ENCODE measurements at places on chromosomes 3 and 15. TPM values are rescaled to one million over a fixed set of nuclear protein-coding genes. Genes with fewer than 3 reads are reported as not detected.

DNA sequence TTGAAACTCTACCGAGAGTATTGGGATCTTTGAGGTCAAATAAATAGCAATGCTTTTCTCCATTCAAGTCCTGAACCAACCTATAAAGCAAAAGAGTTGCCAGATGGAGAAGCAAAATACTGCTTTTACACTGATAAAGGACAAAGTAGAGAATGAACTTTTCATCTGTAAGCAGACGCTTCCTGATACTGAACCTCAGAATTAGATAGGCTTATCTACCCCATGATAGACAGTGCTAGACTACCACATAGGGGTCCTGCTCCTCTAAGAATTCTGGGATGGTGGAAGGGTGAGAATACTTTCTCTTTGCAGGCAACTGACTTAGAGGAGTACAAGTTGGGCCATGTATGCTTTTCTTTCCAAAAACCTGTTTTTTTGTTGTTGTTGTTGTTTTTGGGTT lies 9.5 kb downstream of the SAXO2 start:
- no peaks in the 10 kb centered on the region for H3K27me3 ChIP-seq
- H3K36me3 ChIP-seq: no peaks in the 10 kb centered on the region
- no peaks in the 10 kb centered on the region for H3K4me1 ChIP-seq
- no peak overlapping the region for H3K4me3 ChIP-seq
- no peak for DNase-seq

Gene THSD4
- total RNA-seq: 151 TPM

DNA sequence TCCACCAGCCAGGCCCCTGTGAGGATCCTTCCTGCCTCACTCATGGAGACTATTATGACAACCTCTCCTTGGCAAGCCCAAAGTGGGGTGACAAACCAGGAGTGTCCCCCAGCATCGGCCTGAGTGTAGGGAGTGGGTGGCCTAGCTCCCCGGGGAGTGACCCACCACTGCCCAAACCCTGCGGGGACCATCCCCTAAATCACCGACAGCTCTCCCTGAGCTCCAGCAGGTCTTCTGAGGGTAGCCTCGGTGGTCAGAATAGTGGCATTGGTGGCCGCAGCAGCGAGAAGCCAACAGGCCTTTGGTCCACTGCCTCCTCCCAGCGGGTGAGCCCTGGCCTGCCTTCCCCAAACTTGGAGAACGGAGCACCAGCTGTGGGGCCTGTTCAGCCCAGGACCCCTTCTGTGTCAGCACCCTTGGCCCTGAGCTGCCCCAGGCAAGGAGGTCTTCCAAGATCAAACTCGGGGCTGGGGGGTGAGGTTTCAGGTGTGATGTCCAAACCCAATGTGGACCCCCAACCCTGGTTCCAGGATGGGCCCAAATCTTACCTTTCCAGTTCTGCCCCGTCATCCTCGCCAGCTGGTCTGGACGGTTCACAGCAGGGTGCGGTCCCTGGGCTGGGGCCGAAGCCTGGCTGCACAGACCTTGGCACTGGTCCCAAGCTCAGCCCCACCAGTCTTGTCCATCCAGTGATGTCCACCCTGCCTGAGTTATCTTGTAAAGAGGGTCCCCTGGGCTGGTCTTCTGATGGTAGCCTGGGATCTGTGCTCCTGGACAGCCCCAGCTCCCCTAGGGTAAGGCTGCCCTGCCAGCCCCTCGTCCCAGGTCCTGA lies 1.0 kb downstream of the LIMD1 start:
- peak overlapping the region; percentile 81 for H3K4me3 ChIP-seq
- peaks cover 28% of the 10 kb centered on the region for H3K4me1 ChIP-seq
- no peak for DNase-seq
- H3K27ac ChIP-seq: peak overlapping the region; percentile 96
- H3K27me3 ChIP-seq: no peaks in the 10 kb centered on the region

Gene KLHL40
- not detected for total RNA-seq
